Neural crest cell (in vitro differentiated cells): ENCODE measurements at places on chromosomes 13 and 19. TPM values are rescaled to one million over a fixed set of nuclear protein-coding genes. Genes with fewer than 3 reads are reported as not detected.

DNA sequence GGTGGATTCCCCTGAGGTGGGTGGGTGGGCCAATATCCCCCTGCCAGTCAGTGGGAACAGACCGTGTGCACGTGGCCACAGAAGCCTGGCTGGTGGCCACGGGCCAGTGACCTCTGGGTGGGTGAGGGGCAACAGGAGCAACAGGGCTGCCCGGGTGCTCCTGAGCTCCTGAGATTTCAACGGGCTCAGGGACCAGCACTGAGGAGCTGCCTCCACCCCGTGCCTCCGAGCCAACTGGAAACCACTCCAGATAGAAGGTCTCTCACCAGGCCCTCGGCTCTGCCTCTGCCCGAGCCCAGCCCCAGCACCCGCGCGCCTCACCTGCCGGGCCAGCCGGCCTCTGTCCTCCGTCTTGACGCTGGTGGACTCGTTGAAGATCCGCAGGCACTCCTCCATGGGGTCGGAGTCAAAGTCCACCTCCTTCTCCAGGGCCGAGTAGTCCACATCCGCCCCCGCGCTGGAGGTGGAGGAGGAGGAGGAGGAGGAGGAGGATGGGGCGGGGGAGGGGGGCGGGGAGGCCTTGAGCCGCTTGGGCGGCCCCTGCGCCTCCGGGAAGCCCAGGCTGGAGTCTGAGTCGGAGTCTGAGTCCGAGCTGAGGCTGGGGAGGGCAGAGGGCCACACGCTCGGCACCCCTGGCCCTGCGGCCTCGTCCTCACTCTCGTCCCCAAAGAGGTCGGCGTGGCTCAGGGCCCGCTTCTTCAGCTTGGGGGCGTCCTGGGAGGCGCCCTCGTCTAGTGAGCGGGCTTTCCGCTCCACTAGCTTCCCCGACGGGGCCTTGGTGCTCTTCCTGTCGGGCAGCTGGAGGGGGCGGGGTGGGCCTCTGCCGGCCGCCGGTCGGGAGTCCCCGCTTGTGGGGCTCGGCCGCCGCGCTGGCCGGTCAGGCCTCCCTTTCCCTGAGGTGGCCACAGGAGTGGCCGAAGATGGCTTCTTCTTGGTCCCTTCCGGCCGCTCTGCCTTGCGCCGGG, 14.8 kb upstream of the ATP8B3 start:
- no peak for DNase-seq

GRCh38 chr13:25783076-25783475, 268.7 kb downstream of the SHISA2 start:
- DNase-seq, result no peak

DNA sequence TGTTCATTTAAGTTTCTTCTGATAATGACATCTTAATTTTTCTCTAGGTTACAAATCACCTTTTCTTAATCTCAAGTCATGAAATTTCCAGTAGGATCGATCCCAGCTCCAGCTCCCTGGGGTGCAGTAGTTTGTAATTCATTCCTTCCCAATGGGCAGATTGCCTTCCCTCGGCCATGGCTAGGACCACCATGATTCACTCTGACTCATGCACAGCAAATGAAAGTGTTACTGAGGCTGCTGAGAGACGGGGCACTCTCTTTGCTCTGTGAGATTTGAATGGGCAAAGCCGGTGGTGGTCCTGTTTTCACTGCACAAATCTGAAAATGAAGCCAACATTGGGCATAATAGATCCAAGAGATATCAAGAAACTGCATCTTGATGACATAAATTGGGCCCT, 202.8 kb upstream of the IRS2 start:
- no peak for DNase-seq

The ZNF536 gene
- total RNA-seq, result 18.7 and 22.0 TPM in 2 replicates

DNA sequence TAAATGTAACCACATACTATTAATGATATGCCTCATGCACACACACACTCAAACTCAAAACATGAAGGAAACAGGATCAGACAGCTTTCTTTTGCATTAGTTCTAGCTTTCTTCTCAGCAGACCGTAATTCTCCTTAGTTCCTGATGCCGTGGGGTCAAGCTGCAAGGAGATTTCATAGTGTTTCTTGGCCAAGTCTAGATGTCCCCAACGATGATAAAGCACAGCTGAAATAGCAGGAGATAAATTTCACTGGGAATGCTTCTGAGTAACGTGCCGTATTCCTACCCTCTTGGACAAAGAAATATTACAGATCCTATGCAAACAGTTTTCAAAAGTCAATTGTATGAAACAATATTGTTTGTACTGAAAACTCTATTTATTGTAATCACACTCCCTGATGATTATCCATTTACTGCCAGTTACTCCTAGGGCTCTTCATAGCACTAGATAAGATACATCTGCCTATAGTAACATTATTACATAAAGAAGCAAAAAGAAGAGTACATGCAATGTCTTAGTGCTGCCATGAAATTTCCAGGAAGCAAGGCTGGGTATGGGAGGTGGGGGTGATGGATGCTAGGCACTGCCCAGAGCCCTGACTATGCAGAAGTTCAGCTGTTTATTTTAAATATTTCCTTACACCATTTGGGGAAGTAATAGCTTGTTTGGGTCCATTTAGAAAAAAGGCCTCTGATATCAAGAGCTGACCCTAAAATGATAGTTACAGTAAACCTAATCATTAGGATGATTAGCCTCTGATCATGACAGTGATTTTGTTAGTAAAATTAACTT, 16.5 kb upstream of the GGACT start:
- DNase-seq, result no peak
